Activated T-helper 1 cell treated with Interleukin-2 at 50 U/mL for 16 hours (primary cell): ENCODE measurements at places on chromosomes 5 and 9.

GRCh38 chr5:107359033-107359915 lies 311.5 kb downstream of the EFNA5 start:
- DNase-seq = no peak

DNA sequence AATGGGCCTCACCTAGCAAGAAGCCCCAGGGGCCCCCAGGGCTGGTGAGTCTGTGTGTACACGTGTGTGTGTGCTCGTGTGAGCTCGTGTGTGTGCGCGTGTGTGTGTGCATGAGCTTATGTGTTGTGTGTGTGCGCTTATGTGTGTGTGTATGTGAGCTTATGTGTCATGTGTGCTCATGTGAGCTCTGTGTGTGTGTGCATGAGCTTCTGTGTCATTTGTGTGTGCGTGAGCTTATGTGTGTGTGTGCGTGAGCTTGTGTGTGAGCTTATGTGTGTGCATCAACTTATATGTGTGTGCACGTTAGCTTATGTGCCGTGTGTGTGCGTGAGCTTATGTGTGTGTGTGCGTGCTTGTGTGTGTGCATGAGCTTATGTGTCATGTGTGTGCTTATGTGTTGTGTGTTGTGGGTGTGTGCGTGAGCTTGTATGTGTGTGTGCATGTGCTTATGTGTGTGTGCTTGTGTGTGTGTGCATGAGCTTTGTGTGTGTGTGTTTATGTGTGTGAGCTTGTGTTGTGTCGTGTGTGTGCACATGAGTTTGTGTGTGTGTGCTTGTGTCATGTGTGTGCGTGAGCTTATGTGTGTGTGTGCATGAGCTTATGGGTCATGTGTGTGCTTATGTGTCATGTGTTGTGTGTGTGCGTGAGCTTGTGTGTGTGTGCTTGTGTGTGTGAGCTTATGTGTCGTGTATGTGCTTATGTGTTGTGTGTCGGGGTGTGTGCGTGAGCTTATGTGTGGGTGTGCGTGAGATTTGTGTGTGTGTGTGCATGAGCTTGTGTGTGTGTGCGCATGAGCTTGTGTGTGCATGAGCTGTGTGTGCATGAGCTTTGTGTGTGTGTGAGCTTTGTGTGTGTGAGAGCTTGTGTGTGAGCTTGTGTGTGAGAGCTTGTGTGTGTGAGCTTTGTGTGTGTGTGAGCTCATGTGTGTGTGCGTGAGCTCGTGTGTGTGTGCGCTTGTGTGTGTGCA lies 16.7 kb upstream of the SLC2A6 start:
- no peak for DNase-seq

DNA sequence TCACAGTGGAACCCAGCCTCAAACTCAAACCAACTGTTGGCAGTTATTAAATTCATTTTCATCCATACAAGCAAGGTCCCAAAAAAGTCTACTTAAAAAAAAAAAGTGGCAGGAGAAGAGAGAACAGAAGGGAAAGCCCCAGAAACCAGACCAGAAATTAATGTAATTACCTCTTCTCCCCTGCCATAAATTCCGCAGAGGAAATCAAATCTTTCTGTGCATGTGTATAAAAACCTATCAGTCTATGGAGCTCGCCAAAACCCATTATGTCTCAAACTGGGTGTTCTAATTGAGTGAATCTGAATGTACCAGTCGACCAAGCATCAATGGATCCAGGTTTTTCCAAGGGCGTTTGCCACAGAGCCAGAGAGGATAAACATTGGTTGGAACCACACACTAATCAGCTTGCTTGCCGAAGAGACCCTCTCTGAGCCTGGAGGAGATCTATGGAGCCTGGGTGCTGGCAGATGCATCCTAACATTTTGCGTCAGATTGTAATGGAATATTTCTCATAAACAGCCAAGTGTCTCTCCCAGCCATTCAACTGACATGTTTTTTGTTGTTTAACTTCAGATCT lies 7.9 kb upstream of the HAND1 start:
- DNase-seq = no peak

- no peak for DNase-seq
Measured at GRCh38 chr5:318341-318897, 3.1 kb upstream of the AHRR start.

- no peak for DNase-seq
Measured at GRCh38 chr5:135491552-135492318, 39.6 kb upstream of the TIFAB start.

DNA sequence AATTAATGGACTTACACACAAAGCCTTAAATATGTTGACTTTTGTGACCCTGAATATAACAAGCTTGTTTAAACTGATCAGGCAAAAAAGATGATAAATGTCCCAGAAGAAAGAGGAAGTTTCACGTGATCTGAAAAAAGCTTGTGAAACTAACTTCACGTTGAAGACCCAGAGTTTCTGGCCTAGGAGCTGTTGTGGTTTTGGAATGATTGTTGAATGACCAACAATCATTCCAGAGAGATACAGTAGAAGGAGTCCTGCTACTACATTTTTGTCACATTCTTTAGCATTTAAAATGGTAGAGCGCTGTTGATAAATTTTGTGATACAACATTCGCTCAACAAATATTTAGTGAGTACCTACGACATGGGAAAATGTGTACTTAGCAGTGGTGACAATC lies 143.1 kb upstream of the FBN2 start:
- no peak for DNase-seq

DNA sequence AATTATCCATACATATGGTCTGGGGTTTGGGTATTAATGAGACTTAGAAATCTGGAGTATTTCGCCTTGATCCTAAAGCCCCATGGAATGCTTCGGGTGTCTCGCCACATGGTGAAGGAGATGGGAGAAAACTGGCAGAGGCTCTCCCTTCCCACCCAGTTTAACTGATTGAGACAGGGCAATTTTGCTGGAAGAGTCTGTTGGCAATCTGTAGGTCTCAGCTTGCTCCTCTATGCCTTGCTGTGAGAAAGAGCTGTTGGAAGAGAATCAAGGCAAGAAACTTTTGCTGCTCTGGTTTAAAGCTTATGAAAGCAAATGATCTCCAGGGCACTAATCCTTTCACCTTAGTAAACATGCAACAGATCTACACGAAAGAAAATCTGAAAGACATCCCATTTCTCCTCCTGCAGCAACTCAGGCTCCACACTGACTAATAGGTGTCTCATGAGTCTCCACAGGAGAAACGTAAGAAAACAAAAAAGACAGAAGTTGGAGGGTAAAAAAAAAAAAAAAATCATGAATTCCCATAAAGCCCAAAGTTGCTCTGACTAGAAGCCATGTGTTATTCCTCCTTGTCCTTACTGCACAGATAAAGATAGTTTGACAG lies 369.9 kb downstream of the EFNA5 start:
- DNase-seq = no peak

GRCh38 chr5:136058972-136059354 lies 30.2 kb downstream of the TGFBI start:
- DNase-seq = no peak

- DNase-seq = no peak
Measured at GRCh38 chr5:151925340-151925739, 689 bp upstream of the GLRA1 start.

GRCh38 chr9:134381671-134382516 lies 55.6 kb downstream of the RXRA start:
- no peak for DNase-seq

DNA sequence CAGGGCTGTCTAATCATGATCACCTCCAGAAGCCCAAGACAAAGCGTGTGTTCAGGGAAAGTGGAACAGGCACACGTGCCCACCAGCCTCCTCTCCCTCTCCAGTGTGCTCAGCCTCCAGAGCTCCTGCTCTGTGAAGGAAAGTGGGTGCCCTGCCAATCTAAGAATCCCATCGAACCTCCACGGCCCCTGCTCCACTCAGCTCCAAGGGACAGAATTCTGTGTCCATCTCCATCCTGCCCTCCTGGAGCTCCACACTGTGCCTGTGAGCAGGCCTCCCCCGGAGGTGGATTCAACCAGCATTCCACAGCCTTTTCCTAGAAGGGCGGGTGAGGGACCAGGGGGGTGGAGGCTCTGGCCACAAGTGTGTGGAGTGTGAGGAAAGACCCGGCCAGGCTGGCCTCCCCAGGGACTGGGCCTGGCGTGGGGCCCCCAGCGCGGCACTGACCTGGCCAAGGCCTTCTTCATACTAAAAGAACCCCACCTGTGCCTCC lies 6.0 kb downstream of the EEIG1 start:
- no peak for DNase-seq

- DNase-seq = no peak
Measured at GRCh38 chr5:118115791-118116190, 872.6 kb downstream of the DTWD2 start.

DNA sequence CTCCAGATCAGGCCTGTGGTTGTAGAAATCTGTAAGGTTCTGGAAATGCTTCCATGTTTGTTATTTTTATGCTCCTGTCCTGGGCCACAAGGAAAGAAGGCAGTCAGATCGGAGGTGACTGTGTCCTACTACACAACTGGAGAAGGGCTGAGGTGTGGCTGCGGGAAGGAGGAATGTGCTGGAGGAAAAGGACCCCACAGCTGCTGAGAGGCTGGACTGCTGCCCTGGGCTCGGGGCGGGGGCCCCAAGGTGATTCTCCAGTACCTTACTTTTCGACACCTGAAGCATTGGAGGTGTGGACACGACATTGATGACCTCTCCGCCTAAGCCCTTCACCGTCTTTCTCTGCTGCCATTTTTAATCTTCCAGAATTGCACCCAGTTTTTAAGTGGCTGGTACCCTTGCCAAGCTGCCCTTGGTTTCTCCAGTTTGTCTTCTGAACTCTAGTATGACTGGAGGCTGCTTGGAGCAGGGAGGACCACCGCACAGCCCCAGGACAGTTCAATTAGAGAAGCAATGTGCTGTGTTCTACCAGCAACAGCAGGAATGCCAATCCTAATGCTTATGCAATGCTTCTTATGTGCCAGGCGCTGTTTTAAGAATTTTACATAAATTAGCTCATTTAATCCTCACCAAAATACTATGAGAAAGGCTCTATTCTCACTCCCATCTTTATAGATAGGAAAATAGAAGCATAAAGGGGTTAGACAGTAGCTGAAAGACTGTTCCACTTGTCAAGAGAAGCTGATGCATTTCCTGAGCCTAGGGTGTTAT lies 13.5 kb upstream of the ANKRD33B start:
- DNase-seq = no peak

DNA sequence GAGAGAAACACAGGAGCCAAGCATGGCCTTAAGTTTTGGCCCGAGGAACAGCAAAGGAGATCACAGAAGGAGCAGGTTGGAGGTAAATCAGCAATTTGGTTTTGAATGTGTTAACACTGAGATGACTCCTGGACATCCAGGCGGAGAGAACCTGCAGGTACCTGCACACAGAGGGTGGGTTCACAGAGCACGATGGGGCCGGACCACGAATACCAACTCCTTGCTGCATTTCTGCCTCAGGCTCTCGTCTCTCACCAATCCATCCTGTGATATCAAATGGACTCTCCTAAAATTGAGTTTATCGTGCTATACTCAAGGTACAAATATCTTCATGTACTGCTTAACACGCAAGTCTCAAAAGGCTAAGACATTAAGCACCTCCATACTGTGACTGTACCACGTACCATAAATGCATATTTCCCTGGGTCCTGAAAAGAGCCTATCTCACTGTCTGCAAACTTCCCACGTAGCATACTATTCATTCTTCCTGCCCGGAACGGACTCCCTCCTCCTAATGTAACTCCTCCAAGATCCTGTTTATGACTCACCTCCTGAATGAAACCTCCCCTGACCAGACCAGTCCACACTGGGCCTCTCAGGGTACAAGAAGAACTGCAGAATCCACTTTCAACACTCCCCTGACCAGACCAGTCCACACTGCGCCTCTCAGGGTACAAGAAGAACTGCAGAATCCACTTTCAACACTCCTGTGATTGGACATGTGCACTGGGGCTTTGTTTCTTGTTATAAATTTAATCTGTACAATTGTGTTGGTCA lies 380.8 kb upstream of the RFX3 start:
- DNase-seq = no peak

DNA sequence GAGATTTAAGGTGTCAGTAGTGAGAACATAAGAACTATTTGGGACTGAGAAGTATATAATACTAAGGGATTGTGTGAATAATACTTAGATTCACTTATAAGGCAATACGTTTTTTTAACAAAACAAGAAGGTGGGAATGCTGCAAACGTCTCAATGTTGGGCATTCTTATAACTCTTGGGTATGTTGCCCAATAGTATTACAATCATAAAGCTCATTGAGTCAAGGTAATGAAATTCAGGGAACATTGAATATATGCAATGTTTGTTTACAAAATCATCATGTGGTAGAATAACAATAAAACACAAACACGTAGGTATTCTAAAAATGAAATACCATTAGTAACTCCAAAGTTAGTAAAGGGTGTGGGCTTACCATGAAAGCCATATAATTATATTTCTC lies 400.7 kb downstream of the KIAA0825 start:
- DNase-seq = no peak

DNA sequence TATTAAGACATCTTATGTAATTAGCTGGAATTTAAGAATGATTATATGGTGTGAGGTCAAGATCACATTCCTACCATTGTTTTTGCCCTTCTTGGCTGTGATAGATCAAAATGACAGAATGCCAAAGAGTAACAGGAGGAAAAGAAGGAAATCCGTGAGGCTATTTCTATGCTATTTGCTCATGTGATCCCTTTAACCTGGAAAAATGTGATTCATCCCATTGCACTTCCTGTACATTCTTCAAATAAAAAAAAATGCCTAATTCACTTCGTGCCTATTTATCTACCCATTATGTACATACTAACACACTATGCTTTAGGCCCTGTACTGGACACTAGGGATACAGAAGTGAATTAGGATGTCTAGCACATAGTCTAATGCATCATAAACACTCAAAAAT lies 154.1 kb upstream of the PAPPA start:
- DNase-seq = no peak

- no peak for DNase-seq
Measured at GRCh38 chr5:89613222-89613956, 730.4 kb upstream of the MEF2C start.

DNA sequence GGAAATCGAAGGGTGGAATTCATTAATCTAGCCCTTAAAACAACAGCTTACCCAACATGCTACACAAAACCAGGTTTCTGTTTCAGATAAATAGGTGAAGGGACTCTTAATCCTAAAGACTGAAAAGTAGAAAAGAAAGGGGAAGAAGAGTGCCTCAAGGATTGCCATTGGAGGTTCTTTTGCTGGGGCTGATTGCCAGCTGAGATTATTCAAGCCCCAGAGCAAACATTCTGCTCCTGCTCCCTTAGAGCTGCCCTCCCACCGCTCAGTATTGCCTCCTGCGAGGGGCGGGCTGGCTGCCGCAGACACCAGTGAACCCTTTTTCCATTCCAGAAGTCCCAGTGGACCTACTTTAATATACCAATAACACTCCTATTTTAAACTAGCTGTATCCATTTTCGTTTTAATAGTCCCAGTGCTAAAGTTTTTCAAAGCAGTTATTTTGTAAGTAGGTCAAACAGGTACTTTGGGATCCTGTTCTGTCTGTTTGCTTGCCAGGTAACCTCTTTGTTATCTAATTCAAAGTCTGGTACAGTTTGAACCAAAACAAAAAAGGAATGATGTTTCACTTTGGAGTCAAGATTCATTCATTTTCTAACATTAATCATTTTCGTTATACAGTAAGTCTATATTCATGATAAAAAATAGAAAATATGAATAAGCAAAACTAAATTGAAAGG lies 38.6 kb downstream of the HMGCS1 start:
- DNase-seq = no peak

DNA sequence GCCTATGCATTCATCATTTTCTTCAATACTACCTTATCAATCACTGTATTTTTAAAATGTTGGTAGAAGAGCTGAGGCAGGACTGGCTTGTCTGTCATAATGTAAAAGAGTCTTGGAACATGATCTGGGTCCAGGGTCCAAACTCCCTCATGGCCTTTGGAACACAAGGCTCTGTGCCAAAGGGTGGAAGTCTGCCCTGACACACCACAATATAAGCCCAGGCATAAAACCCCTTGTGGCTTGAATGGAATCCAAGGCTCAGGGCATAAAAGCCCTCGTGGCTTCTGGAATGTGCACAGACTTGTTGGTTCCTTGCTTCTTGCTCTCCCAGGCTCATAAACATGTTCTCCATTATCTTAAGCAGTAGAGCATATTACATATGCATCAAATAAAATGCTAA lies 48.0 kb downstream of the GABRB2 start:
- no peak for DNase-seq
